ENCODE measurements at places on chromosomes 7 and 10.

DNA sequence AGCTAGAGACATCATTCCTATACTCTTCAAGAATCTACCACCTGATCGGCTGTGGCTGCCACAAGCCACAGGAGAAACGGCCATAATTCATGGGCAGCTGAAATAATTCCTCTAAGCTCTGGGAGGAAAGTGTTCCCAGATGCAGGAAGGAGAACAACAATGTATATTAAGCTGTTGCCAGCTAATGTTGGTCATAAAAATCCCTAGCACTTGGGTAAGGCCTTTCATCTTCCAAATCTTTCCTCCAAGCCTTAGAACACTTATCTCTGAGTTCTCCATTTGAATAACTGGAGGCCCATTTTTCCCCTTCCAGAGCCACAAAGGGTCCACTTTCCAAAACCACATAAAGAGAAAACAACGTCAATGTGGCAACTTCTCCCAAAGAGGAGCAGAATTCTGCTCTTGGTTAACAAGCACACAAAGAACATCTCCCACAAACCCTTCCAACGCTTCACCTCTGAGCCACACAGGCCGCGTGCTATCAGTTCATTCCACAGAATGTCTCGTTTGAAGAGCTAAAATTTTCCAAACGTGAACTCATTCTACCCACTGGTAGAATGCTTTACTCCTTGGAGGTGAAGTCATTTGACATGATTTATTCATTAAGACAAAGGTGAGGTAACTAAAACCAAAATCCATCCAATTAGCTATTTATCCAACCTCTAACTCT lies 11.2 kb downstream of the KCNMA1 start:
- no peak for DNase-seq

DNA sequence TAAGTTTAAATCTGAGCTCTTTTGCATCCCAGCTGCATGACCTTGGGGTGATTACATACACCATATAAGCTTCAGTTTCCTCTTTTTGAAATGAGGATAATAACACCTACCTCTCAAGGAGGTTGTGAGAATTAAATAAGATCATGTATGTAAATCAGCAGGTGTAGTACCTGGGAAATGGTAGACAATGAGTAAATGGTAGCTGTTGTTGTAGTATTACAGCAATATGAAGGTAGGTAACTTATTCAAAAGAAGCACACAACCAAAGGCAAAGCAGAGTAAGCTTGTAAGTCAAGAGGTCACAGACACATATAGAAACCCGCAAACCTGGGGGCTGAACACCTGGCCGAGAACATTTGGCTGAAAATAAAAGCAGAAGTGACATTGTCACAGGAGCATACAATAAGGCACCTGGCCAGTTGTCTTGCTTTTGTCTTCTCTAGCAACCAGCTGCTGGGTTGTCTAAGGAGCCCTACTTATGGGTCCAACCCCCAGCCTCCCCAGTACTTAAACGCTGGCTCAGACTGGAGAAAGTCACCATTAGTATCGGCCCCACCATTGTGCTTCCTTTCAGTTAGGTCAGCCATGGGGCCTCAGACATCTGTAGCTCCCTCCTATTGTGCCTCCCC lies 203.6 kb upstream of the MKLN1 start:
- DNase-seq = no peak

DNA sequence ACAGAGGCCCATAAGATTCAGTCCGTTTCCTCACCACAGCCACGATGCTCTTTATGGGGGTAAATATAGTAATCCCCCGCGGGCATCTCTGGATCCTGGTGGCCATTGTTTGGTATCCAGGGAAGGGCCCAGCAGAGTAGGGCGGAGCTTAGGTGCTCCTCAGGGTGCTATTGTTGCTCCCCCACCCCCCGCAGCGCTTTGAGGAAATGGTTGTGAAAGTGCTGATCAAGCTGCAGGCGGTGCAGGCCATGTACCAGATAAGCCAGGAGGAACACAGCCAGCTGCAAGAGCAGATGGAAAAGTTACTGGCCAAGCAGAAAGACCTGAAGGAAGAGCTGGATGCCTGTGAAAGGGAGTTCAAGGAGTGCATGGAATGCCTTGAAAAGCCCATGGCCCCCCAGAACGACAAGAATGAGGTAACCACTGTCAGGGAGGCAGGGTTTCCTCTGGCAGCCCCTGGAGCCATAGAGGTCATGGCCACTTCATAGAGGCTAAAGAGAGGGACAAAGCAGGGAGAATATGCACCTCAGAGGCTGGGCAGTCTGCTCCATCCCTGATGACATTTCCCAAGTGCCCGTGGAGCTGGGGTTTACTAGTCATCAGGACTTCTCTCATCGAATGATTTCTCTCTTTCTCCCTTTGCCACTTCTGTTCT lies 17.6 kb upstream of the FLNC start:
- DNase-seq = no peak

- no peak for DNase-seq
These were observed 174.2 kb downstream of the KMT2E start for GRCh38 chr7:105188201-105188600.

DNA sequence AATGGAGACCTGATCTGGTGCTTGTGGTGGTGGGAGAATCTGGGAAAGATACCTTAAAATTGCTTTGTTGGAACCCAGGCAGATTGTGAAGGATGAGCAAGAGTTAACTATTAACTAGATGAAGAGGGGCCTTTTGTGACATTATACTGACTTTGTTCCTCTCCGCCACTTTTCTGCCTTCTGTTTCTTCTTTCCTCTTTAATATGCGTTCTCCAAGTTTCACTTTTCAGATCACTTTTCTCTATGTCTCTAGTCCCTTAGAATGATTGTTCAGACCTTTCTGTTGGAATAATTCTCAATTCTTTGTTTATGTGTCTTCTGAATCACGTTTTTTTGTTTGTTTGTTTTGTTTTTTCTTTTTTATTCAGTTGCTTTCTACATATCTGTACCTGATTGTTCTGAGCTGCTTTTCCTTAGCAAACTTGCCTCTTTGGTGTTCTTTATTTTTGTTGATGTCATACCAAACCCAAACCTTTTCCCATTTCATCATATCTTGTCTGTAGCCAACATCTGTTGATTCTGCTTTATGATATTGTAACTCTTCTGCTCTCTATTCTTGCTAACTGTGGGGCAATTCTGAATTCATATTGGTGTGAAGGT lies 2.8 kb downstream of the BMPR1A start:
- no peak for DNase-seq

DNA sequence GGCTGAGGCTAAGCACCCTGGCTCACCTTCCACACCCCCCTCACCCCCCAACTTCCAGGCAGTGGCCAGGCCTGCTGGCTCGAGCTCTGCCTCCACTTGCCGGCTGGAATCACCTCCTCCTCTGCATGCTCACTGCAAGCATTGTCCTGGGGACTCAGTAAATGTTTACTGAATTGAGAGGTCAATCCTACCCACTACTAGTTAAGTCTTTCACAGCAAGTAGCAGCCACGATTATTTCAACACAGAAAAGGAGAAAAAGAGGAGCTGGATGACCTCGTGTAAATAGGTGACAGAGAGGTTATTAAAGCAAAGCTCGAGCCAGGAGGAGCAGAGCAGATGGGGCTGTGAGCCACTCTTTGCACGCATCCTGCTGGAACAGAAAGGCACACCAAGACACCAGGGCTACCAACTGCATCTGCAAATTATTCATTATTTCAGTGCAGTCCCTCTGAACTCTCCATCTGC lies 32.1 kb downstream of the HIPK2 start:
- DNase-seq = no peak

GRCh38 chr10:485776-486175 lies 203.7 kb downstream of the DIP2C start:
- no peak for DNase-seq

DNA sequence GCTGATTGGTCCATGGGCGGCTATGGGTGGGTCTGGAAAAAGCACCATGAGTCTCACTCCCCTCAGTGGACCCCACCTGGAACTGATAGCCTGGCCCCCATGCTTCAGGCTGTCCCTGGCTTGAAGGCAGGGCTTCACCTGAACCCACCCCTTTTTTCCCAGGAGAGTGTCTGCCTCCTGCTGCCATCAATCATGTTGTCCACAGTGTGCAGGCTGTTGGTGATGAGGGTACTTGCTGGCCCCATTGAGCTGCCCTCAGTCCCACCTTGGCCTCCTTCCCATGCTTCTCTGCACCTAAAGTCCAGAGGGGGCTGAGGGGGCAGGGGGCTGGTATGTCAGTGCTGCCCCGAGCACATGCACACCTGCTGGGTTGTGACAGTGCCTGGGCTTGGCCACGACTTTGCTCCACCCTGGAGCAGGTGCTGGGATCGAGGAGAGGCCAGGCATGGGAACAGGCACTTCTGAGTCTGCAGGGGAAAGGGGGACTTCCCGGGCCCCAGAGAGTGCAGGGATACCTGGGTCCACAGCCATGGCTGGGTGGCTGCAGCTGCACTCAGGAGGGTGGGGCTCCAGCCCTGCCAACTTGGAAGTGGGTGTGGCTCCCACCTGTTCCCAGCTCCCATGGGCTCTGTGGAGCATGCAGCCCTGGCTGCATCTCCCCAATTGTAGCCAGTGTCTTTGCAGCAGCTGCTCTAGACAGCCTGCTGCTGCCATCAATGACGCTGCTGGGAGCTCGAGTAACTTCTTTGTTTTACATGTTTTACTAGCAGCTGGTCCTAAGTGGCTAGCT lies 56.9 kb downstream of the ADK start:
- no peak for DNase-seq

- DNase-seq = no peak
These were observed 83.2 kb downstream of the PIP4K2A start for GRCh38 chr10:22631185-22631584.

DNA sequence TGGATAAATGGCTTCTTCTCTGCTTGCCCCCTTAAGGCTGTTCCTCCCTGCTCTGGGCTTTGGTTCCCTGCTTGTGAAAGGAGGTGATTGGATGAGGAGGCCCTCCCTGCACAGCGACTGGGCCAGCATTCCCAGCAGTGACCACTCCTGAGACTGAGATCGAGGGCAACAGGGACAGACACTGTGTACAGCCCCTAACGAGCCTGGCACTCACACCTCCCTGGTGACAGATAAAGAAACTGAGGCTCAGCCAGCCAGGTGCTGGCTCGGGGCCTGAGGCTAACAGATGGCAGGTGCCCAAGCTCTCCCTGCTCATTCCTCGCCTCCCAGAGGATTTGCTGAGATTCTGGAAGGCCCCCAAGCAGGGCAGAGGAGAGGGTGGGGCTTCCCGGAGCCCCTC lies 12.0 kb upstream of the AQP1 start:
- DNase-seq = no peak

DNA sequence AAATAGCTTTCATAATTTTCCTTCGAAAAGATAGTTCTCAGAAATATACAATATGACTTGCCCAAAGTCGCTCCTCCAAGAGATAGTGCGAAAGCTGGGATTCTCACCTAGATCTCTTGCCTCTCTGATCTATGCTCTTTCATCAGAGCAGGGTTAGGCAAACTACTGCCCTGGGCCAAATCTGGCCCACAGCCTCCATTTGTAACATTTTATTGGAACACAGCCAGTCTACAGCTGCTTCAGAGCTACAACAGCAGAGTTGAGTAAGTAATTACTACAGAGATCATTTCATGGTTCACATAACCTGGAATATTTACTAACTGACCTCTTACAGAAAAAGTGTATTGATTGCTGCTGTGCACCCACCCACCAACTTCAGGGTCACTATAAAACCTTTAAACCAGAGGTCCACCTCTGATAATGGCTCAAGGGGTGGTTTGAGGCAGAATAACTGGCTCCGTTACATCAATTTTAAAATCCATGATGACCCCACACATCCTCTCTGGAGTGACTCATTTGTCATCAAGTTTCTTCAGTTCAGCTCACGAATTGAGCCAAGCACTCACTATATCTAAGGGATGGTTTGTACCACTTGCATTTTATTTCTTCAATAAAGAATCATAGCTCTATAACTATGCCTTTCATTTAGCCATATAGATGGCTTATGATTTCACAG lies 1019.0 kb downstream of the XPNPEP1 start:
- DNase-seq = no peak

DNA sequence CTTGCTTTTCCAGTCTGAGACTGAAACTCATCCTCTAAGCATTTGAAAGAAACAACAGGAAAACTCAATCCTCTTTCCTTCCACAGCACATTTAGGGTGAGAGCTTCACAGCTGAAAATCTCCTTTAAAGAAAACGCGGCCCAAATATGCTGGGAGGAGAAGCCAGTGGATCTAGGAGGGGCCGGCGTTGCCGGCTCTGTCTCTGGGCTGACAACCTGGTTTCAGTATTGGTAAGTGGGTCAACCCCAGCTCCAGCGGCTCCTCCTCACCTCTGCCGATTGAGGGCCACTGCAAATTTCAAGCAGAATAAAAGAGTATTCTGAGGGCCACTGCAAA lies 75.3 kb upstream of the CPXM2 start:
- no peak for DNase-seq

- no peak for DNase-seq
These were observed 10.0 kb downstream of the ZCCHC24 start for GRCh38 chr10:79435271-79436065.

GRCh38 chr7:2722591-2722990 lies 34.6 kb downstream of the AMZ1 start:
- DNase-seq = no peak

GRCh38 chr10:97892506-97892905 lies 42.9 kb downstream of the GOLGA7B start:
- no peak for DNase-seq

DNA sequence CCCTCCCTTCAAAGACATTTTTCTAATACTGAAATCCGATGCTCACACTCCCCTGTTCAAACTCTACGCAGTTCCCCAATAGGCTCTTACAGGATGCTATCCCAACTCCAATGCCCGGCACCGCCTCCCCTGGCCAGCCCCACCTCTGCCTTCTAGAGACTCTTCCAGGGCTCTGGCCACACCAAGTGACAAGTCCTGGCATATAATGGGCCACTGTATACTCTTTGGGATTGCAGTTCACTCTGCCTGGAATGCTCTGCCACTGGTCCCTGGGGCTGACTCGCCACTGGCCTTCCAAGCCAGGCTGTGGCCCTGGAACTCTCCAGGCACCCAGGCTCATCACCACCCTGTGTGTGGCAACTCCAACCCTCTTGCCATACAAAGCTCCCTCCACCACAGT lies 3.1 kb upstream of the BRI3 start:
- no peak for DNase-seq

- DNase-seq = no peak
These were observed 20.7 kb downstream of the GBX1 start for GRCh38 chr7:151146761-151147160.

GRCh38 chr7:54778166-54778565 lies 19.2 kb upstream of the SEC61G start:
- no peak for DNase-seq

GRCh38 chr7:95904099-95904498 lies 131.7 kb downstream of the DYNC1I1 start:
- DNase-seq = no peak

DNA sequence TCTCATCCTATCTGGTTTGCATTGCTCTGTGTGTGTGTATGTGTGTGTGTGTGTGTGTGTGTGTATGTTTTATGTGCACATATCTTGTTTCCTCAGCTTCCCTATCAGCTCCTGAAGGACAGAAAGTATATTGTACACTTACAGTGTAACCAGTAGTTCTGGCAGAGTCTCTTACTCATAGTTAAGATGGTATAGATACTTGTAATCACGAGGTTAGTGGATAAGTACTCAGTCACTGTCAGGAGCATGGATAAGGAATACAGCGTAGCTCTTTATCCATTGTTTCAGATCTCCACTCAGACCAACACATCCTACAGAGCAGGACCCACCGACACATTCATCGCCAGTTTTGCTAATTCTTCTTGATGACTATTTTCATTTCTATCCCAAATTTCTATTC lies 275.0 kb downstream of the TSPAN12 start:
- no peak for DNase-seq
